ENCODE measurements at places on chromosomes 1 and 21.
A peak's percentile ranks its signal among the peaks of the same experiment; 100 is the strongest.

GRCh38 chr1:110370827-110371226, 20.0 kb downstream of the SLC16A4 start:
- DNase-seq = no peak

DNA sequence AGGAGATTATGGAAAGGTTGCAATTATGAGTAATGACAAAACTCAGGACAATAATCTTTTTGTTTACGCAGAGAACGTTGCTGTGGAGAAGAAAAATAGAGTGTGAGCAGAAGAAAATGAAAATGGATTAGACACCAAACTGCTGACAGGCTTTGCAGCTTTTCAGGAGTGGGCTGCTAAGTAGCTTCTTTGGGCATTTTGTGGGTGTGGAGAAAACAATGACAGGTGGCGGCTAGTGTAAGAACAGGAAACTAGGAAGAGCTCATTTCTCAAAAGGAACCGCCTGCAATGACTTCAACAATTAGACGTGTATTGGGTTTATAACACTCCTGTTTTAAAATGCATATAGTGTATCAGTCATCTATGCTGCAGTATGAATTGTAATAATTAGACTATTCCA, 18.3 kb upstream of the PALMD start:
- no peak for DNase-seq

- no peak for DNase-seq
Observed at GRCh38 chr1:44676484-44677200, 2.1 kb downstream of the ARMH1 start.

DNA sequence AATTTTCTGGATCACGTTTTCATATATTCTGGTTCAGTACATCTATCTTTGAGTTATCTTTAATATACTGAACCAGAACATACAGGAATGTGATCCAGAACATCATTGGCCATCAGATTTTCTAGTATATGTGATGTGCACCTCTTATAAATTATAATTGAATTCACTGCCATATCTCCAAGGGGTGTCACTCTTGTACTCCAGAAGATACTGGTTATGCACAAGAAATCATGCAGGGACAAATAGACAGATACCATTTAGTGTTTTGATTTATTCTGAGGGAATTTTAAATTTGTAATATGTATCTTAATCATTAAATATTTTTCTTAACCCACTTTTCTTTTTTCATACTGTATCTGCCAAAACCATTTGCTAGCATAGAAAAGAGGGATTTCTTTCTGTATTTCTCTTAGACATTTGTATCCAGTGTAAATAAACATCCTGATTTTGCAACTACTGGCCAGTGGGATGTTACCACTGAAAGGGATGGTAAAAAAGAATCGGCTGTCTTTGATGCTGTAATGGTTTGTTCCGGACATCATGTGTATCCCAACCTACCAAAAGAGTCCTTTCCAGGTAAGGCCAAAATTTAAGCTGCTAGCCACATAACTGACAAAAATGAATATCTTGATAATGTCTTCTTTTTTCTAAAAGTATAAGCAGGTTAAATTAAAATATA, 16.7 kb downstream of the FMO3 start:
- DNase-seq = no peak

DNA sequence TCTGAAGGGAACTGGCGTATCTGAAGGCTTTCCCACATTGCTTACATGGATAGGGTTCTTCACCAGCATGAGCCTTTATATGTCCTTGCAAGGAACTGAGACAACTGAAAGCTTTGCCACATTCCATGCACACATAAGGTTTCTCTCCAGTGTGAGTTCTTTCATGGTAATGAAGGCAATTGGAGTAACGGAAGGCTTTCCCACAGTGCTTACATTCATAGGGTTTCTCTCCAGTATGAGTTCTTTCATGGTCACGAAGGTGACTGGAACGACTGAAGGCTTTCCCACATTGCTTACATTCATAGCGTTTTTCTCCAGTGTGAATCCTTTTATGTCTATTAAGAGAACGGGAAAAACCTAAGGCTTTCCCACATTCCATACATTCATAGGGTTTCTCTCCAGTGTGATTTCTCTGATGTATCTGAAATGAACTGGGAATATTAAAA, 15.0 kb downstream of the ZNF124 start:
- no peak for DNase-seq

- no peak for DNase-seq
Observed at GRCh38 chr1:24147194-24147593, 4.3 kb upstream of the IL22RA1 start.

DNA sequence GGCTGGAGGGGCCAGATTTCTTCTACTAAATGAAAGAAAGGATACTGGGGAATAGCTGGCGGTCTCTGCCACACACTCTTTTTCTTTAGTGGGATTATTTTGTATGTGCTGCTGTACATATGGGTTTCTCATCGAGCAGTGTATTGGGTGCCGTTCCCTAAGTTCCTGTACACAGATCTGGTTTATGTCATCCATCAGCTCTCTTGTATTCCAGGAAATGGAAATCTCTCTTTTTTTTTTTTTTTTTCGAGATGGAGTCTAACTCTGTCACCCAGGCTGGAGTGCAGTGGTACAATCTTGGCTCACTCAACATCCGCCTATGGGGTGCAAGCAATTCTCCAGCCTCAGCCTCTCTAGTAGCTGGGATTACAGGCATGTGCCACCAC, 27.0 kb upstream of the NID1 start:
- no peak for DNase-seq

- no peak for DNase-seq
Observed at GRCh38 chr1:165481820-165482532, 37.0 kb upstream of the RXRG start.

GRCh38 chr1:154666051-154666790, 58.2 kb upstream of the ADAR start:
- no peak for DNase-seq

DNA sequence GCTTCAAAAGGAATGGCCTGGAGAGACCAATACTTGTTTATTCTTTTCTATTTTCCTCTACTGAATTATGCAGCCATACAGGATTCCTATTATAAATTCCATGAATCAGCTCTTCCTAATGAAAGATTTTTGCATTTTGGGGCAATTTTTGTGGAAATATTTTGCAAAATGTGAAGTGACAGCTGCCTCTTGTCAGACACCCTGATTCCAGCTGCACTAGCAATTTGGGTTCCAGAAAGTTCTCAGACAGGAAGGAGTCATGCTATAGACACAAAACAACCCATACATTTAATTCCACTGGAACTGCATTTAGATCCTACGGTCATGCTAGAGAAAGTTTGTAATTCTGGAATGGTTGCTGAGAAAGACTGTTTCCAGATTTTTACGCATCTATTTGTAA, 119.5 kb downstream of the XCL2 start:
- no peak for DNase-seq

GRCh38 chr1:210554382-210554781, 225.7 kb downstream of the HHAT start:
- DNase-seq = no peak

DNA sequence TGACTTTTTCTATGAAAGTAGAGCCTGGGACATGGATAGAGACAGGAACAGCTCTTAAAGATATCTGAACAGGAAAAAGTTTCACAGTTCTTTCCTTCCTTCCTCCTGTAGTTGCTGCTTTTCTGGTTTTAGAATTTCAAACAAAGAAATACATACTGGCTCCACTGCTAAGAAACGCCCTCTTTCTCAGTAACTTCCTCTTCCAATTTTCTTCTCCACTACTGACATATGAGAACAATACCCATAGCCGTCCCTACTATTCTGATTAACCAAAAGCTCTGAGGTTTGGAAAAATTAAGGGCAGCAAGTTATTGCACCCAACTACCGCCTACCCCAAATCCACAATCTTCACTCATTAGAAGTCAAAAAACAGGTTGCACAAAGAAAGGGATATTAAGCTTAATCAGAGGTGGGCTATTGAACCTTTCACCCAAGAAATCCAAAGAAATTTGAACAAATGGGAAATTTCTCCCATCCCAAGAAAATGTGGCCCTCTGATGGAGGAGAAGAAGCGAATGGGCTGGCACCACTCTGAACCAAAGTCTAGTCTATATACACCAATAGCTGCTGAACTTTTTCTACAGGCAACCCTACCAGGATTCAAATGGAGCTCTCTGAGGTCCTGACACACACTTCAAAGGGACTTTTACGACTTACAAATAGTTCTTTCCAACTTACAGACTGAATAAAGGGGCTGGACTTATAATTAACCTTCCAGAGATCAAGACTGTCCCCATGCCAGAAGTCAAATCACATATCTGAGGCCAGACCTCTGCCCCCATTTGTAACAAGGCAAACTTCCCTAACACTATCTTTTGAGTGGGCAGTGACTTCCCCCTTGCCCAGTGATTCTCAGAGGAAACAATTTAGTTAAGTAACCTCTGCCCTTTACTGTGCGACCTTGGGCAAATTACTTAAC, 1.7 kb downstream of the WASF2 start:
- DNase-seq = no peak

DNA sequence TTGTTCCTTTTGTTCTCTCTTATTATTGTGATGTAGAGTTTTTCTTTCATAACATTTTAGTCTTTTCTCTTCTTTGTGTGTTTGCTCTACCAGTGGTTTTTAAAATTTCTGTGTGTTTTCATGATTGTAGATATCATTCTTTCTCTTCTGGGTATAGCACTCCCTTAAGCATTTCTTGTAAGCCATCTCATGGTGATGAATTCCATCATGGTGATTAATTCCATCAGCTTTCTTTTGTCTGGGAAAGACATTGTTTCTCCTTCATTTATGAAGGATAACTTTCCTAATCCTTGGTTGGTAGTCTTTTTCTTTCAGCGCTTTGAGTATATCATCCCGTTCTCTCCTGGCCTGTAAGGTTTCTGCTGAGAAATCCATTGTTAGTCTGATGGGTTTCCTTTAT, 22.7 kb downstream of the CD55 start:
- no peak for DNase-seq

- no peak for DNase-seq
Observed at GRCh38 chr1:231817801-231818200, 191.2 kb downstream of the DISC1 start.

- DNase-seq = no peak
Observed at GRCh38 chr1:8302081-8302956, 15.6 kb upstream of the SLC45A1 start.

DNA sequence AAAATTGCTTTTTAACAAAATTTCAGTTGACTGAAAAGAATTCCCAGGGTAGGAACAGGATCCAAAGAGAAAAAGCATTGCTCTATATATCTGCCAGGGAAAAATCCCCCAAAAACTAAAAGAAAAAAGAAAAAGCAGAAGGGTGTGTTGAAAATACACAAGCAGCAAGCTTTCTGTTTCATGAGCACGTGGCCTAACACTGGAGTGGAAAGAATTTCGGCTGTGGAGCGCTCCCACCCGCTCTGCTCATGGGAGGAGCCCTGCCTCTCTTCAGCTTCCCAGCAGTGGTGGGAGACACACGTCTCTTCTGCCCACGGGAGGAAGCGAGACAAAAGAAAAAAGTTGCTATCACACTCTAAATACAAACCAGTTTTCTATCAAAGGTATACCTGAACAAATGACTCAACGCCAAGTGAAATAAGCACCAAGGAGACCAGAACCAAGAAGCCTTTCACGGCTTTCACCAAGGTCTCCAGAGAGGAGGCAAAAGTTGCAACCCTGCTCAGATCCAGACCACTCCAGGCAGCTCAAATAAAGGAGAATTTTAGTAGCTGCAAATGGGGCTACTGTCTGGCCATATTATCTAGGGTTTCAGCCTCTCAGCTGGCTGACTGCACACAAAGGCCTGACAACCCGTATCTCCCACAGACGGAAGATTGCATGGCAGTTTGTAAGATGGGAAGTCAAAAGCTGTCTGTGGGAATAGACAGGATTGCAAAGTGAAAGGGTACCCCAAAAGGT, 29.5 kb upstream of the ZNF496 start:
- no peak for DNase-seq

- DNase-seq = peak; percentile 26
Observed at GRCh38 chr1:204507317-204508105, 8.7 kb upstream of the MDM4 start.

DNA sequence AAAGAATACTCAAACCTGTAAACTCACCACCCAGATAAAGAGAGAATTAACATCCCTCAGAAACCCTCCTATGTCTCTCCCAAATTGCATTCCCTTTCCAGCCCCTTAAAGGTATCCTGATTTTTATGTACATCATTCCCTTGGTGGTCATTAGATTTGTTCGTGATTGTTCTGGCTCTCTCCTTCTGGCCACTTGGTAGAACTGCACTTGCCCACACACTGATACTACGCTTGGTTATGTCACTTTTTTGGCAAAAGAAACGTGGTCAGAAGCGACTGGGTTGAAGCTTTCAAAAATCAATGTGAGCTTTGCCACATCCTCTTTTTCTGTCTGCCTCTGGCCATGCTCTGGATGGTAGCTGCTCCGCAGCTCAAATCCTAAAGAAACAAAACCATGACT, 76.3 kb downstream of the KRTAP19-8 start:
- DNase-seq = no peak

- DNase-seq = no peak
Observed at GRCh38 chr1:206940588-206940936, 5.7 kb downstream of the PIGR start.

DNA sequence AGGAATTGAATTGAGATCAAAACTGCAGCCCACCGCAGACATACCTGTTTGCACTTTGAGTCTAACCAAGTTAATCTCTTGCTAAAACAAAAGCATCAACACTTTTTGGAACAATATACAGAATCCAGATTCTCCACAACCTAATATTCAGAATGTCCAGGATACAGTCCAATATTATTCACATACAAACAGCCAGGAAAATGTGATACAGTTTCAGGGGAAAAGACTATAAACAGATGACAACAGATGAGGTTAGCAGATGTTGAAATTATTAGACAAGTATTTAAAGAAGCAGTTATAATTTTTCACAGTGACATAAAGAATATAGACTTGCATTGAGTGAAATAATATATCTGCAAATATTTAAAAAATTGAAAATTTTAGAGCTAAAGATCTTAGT, 678.1 kb upstream of the CXADR start:
- no peak for DNase-seq

GRCh38 chr1:209029737-209030136, 553.8 kb upstream of the CAMK1G start:
- no peak for DNase-seq

DNA sequence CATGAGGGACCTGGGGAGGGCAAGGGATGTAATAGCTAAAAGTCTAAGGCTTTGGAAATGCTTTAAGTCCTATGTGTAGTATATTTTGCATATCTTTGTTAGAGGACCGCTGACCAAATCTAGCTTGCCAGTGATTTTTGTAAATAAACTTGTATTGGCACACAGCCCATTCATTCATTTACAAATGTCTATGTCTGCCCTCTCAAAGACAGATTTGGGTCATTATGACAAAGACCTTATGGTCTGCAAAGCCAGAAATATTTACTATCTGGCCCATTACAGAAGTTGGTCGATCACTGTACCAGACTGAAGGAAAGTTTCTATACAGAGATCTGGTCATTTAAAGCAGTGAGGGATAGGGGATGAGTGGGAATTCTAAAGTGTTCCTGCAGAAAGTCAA, 120.1 kb upstream of the RAVER2 start:
- DNase-seq = no peak

- no peak for DNase-seq
Observed at GRCh38 chr1:47791879-47792608, 205.1 kb downstream of the TRABD2B start.

DNA sequence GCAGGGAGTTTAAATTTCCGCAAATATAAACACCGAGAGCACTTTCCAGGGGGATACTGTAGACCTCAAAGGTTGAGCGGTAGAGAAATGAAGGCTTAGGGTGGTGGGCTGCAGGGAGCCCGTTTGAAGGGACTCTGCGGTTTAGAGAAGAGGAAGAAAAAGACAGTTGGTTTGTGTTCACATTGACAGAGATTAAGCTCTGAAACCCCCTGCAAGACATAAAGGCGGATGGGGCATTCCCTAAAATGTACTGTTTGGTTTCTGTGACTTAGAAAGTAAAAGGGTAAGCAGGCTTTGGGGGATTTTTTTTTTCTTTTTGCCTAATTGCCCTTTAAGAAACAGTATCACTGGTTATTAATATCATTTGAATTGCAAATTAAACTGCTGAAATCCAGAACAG, 1.3 kb downstream of the KAZN start:
- DNase-seq = no peak
